GM06990 (cell line): ENCODE measurements at places on chromosomes 1 and 21.

GRCh38 chr1:35533586-35533985 is 23.6 kb downstream of the KIAA0319L start:
- DNase-seq: no peak

DNA sequence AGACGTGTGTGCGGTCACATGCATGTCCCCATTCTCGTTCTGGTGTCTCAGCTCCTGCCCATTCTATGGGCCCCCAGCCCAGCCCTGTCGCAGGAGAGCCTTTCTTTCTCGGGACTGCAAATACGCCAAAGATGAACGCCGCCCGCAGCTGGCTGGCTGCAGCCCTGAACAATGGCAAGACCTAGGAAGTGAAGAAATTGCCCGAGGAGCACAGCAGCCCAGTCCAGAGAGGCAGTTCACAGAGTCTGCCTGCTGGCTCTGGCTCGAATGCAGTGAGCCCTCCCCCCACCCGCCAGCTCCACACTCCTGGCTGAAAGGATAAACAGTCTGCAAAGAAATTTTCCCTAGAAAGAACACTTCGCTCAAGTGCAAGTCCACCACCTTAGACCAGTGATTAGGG is 23.3 kb downstream of the PAX7 start:
- DNase-seq: no peak

- DNase-seq: no peak
Measured at GRCh38 chr1:201376464-201377374, 761 bp downstream of the TNNT2 start.

- no peak for DNase-seq
Measured at GRCh38 chr1:119546641-119547040, 39.6 kb downstream of the HSD3B1 start.

GRCh38 chr1:34057347-34058130 is 107.5 kb downstream of the CSMD2 start:
- DNase-seq: no peak

- no peak for DNase-seq
Measured at GRCh38 chr1:205449750-205450443, 5.9 kb downstream of the BLACAT1 start.

DNA sequence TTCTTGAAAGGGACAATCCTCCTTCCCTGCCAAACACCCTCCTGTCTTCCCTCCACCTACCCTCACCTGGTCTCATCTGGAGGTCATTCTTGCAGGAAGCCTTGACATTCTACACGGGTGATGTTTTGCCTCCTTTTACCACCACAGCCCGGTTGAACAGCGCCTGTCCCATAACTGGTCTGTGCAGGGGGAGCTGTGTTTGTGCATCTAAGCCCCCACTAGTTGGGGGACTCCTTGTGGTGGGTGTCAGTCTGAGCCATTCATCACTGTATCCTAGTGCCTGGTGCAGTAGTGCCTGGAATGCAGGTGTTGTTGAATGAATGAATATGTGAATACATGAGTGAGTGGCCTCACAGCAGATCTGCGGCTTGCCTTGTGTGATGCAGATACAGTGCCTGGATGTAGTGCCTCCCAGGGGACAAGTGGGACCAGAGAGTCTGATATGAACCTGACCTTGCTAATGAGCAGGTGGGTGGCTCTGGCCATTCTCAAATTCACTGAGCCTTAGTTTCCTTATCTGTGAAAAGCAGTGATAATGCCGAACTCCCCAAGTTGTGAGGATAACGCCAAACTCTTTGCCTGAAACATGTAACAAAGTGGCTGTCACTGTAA is 79.8 kb downstream of the OMA1 start:
- DNase-seq: no peak

DNA sequence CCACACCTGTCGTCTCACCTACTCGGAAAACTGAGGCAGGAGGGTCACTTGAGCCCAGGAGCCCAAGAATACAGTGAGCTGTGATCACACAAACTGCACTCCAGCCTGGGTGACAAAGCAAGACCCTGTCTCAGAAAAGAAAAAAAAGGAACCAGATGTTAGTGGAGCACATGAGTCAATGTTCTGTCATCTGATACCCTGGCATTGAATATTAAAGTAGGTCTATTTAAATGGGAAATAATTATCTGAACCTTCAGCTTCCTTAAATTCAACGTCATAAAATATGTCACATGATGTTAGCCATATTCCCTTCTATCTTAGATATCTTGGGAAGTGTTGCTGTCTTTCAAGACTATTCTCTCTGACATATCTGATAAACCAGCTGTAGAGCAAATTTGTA is 47.3 kb downstream of the NCAM2 start:
- no peak for DNase-seq

DNA sequence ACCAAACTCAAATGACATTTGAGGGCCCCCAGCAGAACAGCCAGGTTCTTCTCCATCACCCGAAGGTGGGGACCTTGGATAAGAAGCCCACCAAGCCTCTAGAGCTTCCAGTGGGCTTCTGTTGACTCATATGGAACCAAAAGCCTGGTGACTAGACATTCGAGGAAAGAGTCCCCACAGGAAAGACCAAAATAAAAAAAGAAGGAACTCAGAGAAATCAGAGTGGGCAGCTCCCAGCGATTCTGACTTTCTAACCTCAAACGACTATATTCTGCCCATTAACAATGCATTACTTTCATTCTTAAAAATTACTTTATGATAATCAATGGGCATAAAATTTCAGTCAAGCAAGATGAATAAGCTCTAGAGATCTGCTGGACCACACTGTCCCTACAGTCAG is 9.6 kb upstream of the CHIT1 start:
- no peak for DNase-seq

- DNase-seq: no peak
Measured at GRCh38 chr1:81757398-81758020, 43.2 kb upstream of the ADGRL2 start.

DNA sequence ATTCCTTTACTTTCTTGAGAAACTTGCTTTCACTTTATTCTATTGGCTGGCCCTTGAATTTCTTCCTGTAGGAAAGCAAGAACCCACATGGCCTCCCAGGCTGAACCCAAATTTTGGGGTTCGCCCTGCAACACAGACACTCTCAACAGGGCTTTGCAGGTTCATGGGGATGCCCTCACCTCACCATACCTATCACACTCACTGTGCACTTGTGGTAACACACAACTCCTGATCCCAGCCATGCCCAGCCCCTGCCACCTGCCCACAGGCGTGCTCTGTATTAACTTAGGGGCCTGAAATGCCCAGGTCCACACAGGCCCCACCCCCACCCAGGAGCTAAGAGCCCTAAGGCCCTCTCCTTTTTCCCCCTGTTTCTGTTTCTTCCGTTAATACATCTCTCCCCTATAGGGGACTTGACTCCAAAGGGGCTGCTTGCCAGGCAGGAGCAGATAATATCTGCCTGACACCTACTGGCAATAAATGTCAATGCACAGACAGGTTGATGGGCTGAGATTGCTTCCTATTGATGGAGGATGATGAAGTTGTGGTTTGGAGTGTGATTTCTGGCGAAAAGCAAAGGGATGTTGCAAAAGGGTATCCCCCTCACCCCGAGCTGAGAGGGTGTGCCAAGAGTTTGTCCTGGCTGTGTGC is 171.5 kb downstream of the AJAP1 start:
- no peak for DNase-seq

DNA sequence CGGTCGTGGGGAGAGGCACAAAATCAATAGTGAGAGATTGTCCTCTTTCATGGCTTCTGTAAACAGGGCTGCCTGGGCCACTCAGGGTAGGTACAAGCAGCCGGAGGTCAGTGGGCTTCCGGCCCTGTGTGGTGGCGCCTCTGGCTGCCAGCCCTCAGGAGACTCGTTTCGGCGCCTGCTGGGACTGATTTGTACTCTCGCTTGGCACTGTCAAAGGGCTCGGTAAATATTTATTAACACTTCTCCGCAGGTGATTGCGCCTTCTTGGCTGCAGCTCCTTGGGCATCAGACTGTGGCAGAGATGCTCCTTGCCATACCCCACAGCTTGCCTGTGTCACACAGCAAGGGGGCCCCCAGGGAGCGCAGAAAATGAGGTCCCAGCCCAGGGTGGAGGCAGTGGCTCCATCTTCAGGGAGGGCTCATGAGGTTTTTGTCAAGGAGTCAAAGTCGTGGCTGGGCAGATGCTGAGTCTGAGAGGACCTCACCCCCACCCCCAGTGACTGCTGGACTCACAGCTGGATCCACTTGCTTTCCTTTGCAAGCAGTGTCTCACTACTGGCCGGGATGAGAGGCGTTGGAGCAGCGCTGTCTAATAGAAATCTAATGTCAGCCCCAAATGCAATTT is 262.5 kb downstream of the GRIK3 start:
- no peak for DNase-seq

GRCh38 chr1:206558794-206559671 is 51.7 kb downstream of the RASSF5 start:
- DNase-seq: no peak

GRCh38 chr1:38344716-38345115 is 298.1 kb upstream of the POU3F1 start:
- DNase-seq: no peak

DNA sequence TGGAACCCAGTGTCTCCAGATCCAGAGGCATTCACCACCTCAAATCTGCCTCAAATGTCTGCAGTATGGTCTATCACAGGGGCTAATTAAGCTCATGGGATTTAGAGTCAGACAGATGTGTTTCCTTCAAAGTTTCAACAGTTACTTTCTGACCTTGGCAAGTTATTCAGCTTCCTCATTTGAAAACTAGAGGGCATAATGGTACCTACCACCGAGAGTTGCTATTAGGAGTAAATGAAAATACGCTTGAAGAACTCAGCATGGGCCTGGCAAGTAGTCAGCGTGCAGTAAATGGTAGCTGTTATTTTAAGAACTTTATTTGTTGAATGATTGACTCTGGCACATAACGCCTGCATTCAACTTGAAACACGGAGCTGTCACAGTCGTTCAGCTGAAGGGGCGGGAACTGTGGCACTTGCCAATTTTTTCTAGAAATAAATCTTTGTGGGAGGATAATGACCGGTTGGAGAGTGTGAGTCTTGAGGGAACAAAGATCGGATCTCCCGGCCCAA is 1.2 kb upstream of the CAP1 start:
- peak; percentile 69 for DNase-seq

DNA sequence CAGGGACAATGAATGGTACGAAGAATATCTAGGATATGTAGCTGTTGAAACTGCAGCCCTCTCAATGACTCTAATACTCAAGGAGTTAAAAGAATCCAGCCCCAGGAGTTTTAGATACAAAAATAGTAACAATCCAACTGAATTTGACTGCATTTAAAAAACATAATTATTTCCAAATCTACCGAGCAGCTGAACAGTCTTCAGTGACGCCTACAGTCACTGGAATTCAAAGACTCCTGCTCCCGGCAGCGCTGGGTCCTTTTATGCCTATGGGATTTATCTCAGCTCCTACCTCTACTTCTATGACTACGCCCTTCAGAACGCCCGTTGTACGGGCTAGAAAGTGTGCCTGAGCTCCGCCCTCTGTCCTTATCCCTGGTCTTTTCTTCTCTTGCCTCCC is 55.7 kb downstream of the WARS2 start:
- DNase-seq: no peak

DNA sequence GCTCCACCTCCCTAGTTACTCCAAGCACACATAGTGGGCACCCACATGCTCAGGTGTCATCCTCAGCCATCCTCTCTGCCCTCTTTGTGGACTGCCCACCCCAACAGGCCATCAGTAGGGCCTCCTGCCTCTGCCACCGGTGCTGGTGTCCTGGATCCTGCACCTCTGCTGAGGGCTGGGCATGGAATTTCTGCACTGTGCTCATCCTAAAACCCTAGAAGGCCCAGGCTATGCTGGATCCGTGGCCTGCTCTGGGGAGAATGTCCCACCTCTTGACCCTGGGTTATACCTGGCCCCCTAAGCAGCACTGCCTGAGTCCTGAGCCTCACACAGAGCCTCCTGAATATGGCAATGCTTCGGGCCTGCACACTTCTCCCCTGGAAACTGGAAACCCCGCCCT is 318.3 kb downstream of the MATN1 start:
- DNase-seq: no peak

- no peak for DNase-seq
Measured at GRCh38 chr21:31426235-31426797, 82.3 kb upstream of the TIAM1 start.

- peak; percentile 22 for DNase-seq
Measured at GRCh38 chr21:38787461-38788274, 18.1 kb upstream of the ETS2 start.

GRCh38 chr1:154614901-154615300 is 6.9 kb upstream of the ADAR start:
- DNase-seq: no peak

GRCh38 chr1:196074182-196074581 is 534.1 kb downstream of the KCNT2 start:
- no peak for DNase-seq

- DNase-seq: no peak
Measured at GRCh38 chr1:55597910-55598309, 382.7 kb upstream of the USP24 start.

- DNase-seq: no peak
Measured at GRCh38 chr21:16082038-16082816, 352.4 kb downstream of the USP25 start.

GRCh38 chr21:41763398-41763931 is 3.4 kb downstream of the RIPK4 start:
- no peak for DNase-seq

- no peak for DNase-seq
Measured at GRCh38 chr1:44290250-44291094, 64.6 kb downstream of the ERI3 start.

- DNase-seq: no peak
Measured at GRCh38 chr1:185811073-185811709, 77.0 kb downstream of the HMCN1 start.

DNA sequence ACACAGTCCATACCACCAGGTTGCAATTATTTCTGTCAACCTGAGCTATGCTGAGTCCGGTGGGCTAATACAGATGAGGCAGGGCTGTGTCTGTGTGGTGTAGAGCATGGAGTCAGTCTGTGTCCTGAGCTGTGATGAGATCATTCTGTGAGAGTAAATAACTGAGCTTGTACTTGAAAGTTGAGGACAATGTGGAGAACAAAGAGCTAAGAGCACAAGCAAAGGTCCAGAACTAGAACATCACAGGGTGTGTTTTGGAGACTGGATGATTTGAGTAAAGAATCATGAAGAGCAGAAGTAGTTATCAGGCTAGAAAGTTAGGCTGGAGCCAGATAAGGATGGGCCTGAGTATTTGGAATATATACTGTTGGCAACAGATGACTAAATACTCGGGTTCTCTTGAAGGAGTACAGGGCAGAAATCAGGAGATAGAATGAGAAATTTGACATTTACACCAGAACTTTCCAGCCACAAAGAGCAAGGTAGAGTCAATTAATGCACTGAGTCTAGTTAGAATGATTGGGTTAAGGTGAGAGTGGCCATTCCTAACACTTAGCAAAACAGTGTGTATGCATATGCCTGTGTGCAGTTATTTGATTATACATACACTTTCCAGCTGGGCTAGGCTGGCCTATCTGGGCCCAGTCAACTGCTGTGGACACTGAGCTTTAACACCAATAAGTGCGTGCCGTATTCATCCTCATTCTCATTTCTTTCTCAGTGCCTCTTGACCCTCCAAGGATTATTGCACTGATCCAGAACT is 48.8 kb downstream of the LEPR start:
- DNase-seq: no peak
